ENCODE measurements at places on chromosomes 13 and 19.

- DNase-seq = peak; percentile 45
These were observed 20.9 kb downstream of the COG6 start for GRCh38 chr13:39676315-39676876.

- DNase-seq = no peak
These were observed 331.6 kb downstream of the DLEU7 start for GRCh38 chr13:50511877-50512341.

GRCh38 chr19:45935267-45935666 lies 20.7 kb upstream of the NANOS2 start:
- DNase-seq = no peak

DNA sequence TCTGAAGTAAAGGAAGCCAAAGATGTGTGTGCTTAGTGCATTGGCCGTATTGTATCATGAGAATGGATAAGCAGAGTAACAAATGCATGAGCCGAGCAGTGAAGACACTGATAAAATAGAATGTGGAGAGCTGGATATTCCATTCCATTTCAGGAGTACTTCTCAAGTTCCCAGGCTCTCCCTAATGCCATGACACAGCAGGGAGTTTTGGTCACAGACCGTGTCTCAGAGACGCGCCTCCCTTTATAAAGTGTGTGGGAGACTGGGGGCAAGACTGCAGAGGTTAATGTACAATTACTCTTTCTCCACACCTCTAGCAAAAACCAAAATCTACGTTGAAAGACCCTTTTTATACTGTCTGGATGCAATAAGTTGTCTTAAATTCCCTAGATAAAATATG lies 575.6 kb downstream of the EFNB2 start:
- DNase-seq = no peak

GRCh38 chr13:79490824-79491223 lies 9.9 kb downstream of the NDFIP2 start:
- DNase-seq = no peak

DNA sequence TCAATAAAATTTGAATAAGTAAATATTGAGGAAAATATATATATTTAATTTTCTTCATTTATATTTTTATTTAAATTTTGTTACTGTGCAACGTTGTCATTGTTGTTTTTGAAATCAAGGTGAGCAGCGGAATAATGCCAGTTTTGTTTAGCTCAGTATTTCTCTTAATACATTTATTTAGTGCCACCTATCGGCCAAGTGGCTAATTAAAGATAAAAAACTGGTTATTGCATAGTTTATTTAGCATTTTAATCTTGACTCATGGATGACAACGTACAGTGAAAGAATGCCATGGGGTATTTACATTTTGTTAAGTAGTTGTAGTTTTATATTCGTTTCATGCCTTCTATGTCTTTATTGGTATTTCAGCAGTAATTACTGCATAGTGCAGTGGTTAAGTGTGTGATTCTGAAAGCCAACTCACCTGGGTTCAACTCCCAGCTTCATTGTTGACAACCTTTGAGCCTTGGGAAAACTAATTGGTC lies 265.9 kb downstream of the MYO16 start:
- peak; percentile 28 for DNase-seq

- DNase-seq = no peak
These were observed 8.1 kb upstream of the ERICH6B start for GRCh38 chr13:45623516-45624090.

DNA sequence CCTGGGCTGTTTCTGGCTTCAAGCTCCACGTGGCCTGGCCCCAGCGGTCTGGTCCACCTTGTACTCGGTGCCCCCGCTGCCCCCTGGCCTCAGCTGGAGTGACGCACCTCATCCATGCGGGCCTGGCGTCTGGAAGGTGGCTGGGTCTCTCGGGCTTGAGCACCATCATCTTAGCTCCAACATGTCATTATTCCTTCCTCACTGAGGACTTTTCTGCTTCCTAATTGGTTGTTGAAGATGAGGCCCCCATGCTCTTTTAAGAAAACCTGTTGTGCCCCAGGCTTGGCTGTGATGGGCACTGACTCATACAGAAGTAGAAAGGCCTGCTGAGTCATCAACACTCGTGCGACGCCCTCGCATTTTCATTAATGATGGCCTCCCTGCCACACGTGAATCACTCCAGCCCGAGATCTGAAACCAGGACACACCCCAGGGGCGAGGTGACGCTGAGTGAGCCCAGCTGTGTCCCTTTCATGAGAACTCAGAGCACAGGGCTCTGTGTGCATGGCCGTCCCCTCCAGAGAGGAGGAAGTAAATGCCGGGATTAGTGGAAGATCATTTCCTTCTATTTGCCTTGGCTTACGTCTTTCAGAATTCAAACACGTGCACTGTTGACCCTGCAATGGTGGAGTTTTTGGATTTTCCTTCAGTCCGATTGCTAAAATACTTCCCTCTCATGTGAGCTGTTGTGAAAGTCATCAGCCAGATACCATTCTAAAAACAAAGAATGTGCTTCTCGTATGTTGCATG lies 14.0 kb upstream of the GJA3 start:
- DNase-seq = no peak

- no peak for DNase-seq
These were observed 219.9 kb upstream of the IRS2 start for GRCh38 chr13:110006304-110006703.

GRCh38 chr13:80454245-80454644 lies 113.3 kb upstream of the SPRY2 start:
- no peak for DNase-seq

DNA sequence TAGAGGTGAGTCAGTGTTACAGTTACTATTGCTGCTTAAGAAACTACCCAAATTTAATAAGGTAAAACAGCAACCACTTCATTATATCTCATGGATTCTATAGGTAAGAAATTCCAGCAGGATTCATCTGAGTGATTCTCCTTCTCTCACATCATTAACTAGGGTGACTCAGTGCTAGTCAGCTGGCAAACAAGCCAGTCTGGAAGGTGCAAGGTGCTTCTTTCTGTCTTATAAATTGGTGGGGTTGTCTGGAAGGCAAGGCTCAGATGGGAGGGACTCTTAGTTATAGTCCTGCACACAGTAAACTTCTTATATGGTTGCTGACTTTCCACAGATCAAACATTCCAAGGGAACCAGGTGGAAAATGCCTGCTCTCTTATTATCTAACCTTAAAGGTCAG lies 484.5 kb downstream of the GPC5 start:
- DNase-seq = no peak

- no peak for DNase-seq
These were observed 479.1 kb downstream of the OLFM4 start for GRCh38 chr13:53507741-53508140.

GRCh38 chr13:45278096-45278645 lies 62.8 kb downstream of the TPT1 start:
- DNase-seq = peak; percentile 9

- no peak for DNase-seq
These were observed 113.1 kb downstream of the FOXO1 start for GRCh38 chr13:40553356-40553755.

- DNase-seq = no peak
These were observed 17.2 kb downstream of the FUT6 start for GRCh38 chr19:5822181-5822844.

- DNase-seq = no peak
These were observed 9.4 kb upstream of the DPY19L3 start for GRCh38 chr19:32396046-32396652.

DNA sequence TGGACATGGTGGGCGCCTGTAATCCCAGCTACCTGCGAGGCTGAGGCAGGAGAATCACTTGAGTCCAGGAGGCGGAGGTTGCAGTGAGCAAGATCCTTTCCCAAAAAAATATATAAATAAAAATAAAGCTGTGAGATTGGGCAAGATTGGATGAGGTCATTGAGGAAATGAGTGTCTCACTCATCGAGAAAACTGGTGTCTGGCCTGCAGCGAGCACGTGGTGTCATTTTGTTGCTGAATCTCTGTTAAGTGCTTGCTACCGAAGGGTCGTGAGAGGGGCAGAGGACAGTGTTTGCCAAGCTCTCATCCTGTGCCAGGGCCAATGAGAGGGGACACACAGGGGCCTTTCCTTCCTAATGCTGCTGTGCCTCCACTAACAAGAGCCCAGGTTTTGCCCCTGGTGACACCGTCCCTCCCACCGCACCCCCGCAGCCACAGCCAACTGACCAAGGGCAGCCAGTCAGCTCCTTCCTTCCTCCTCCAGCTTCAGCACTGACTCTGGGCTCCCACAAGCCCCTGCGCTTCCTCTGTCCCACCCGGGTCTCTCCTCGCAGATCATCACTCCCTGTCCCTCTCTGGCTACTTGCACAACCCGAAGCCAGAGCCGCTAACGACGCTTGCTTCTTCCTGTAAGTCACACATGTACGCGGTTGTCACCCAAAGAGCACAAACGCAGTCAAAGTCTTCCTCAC lies 3.2 kb downstream of the POLD1 start:
- DNase-seq = peak; percentile 22

DNA sequence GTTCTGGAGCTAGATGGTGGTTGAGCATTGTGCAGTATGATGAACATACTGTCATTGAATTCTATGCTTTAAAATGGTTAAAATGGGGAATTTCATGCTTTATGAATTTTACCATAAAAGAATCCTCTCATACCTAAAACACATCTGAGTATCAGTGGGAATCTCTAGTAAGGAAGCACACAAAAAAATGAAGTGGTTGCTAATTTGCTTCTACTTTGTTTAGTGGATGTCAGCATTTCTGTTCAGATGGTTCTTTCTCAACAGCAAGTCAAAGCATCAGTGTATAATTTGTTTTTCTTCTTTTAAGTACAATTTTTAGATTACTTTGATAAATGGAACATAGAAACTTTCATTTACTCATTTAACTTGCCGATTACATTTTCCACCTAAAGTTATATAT lies 52.1 kb upstream of the AKAP11 start:
- DNase-seq = no peak

DNA sequence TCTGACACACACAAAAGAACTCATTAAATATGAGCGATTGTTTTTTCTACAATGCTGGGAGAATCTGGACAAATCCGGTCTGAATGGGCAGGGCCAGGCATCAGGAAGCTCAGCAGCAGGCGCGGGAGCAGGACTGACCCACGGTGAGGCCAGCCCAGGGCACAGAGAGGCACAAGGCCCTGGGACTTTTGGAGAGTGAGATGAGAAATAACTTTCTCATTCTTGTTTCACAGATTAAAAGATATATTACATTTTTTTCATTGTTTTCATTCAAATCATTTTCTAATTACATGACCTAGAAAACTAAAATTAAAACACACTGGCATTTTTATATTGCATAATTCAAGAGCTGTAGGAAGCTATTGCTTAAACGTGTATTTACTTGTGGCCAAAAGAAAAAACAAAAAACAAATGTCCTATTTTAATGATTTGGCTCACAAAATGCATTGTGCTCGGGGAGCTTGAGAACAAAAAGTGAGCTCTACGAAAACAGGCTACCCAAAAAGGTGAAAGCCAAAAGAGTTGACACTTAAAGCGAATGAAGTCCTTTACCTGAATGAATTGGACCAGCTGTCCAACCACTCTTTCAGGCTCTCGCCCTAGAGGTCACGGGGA lies 133.1 kb downstream of the TNFRSF19 start:
- DNase-seq = no peak

- DNase-seq = peak; percentile 51
These were observed 270.6 kb downstream of the SLITRK6 start for GRCh38 chr13:85528491-85529217.

DNA sequence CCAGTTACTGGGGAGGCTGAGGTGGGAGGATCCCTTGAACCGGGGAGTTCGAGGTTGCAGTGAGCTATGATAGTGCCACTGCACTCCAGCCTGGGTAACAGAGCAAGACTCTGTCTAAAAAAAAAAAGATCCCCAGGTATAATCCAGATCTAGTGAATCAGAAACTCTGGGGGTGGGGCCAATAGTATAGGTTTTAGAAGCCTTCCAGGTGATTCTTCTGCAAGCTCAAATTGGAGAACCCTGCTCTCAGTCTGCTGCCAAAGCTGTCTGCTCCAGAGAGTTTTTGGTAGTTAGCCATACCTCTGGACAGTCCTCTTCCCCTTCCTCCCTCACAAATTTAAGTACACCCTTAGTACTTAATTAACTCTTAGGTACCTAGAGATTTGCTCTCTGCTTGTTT lies 28.0 kb downstream of the SERP2 start:
- no peak for DNase-seq

DNA sequence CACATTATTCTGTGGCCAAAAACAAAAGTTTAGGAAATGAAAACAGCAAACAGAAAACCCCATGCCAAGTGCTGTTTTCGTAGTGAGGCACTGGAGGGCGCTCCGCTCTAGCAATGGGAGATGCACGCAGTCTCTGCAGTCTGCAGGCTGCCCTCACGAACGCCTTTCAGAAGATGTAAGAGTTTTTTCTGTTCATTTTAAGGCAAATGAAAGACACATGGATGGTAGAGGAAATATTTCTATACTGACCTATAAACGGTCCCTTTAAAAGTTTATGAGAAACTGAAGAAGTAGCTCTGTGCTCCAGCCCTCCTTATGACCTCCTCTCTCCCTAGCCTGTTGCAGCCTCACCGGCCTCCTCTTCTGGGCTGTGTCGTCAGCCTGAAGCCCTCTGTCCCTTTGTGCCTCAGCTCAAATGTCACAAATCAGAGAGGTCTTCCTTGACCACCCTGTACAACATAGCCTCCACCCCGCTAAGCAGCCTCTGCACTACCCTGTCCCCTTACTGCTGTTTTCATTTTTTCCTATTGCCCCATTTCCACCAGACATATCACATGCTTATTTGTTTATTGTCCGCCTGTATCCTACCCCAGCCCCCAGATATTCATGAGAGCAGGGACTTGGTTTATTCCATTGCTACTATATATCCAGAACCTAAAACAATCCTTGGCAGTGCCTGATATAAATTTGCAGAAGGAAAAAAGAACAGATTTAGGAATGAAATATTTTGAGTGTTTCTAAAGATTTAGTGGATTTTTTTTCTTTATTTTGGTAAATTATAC lies 116.4 kb downstream of the TM9SF2 start:
- DNase-seq = peak; percentile 47

DNA sequence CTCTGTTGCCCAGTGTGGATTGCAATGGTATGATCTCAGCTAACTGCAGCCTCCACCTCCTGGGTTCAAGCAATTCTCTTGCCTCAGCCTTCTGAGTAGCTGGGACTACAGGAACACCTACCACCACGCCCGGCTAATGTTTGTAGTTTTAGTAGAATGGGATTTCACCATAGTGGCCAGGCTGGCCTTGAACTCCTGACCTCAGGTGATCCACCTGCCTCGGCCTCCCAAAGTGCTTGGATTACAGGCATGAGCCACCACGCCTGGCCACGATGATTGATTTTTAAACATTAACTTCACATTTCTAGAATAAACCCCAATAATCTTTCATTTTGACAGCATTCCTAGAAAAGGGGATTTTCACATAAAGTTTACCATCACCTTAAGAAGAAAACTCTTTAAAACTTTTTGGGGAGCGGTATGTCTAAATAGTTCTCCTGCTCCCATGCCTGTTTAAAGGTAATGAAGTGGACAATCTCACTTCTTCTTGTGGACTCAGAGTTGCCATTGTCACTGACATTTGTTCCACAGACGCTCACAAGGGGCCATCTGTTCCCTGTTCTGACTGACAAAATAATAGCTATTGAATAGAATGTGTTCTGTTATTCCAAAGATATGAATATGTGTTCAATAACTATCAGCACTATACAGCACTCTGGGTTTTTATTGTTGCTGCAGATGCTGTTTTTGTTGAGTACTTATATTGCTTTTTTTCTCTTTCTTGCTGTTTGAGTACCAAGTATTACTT lies 66.1 kb upstream of the C1QTNF9B start:
- DNase-seq = no peak

GRCh38 chr19:50720921-50721381 lies 1.3 kb upstream of the SHANK1 start:
- DNase-seq = no peak

All from midbrain (tissue), 1 donor.